ENCODE measurements at places on chromosomes 5 and 9. TPM values are rescaled to one million over a fixed set of nuclear protein-coding genes. Genes with fewer than 3 reads are reported as not detected.

Gene TRPM3
- 0.48 TPM for total RNA-seq

Gene MORN5
- total RNA-seq = not detected

Gene HMGCS1
- total RNA-seq = 33.7 TPM

Gene TCOF1
- 26.1 TPM for total RNA-seq

Gene CCIN
- total RNA-seq = 0.87 TPM

Gene PDLIM4
- total RNA-seq = 23.1 TPM

Gene CCDC171
- 0.87 TPM for total RNA-seq

Data from mesenteric fat pad (tissue), 1 donor.